Omental fat pad (tissue), 4 donors: ENCODE measurements at places on chromosomes 7 and 10. TPM values are rescaled to one million over a fixed set of nuclear protein-coding genes. Genes with fewer than 3 reads are reported as not detected.

FGFBP3 gene
- total RNA-seq: 0.44 TPM

DNA sequence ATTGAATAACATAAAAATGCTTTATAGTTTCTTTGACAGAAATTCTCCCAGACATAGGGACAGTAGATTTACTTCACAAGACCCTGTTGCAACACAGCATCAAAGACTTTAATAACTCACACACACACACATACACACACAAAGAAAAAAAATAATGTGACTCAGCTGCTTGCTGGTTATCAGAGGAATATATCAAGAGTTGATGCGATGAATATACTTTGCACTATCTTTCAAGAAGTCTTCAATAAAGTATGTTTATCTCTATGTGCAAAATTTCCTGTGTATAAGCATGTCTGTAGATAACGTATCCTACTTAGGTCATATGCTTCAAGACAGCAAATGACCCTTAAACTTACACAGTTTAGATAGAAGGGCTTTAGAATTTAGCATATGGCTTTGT, 243.1 kb downstream of the ARL4A start:
- DNase-seq: no peak

GRCh38 chr7:78769481-78770101, 683.9 kb downstream of the MAGI2 start:
- DNase-seq: no peak

DNA sequence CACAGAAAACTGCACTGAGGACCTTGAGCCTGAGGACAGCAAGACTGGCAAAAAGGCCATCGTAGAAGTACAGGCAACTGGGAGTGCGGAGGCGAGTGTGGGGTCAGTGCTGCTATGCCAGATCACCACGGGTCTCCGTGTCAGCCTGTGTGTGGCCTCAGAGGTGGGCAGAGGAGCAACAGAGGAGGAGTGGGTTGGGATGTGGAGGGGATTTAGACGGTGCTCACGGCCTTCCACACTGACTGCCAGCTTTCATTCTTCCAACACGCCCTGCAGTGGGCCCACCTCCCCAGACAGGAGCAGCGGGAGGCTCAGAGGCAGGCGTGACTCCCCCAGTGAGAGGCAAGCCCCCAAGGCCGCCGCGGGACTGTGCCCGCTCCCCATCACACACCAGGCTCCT, 17.0 kb upstream of the ZMIZ1 start:
- DNase-seq: no peak

DNA sequence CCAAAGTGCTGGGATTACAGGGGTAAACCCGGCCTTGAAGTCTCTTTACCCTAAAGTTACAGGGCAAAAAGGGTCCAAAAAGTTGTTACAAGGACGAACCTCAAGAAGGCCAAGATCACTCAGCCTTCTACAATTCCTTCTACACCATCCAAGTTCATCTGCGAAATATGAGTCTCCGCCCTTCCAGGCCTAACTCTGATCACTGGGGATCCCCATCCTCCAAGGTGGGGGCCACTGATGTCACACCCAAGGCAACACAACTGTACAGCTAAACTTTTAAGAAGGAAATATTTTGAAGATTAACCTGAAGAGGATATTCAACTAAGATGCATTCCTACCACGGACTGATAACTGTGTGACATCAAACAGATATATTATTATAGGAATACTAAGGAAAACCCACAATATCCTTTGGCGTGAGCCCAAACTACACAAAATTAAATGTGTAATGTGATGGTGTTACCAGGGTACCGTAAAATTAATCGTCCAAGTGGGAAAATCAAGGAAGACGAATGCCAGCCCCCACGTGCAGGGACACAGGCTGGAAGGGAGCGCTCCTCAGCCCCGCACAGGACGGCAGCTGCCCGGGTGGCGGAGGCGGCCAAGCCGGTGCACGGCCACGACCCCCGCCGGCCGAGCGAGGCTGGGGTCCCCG, 1.0 kb downstream of the PAXIP1 start:
- no peak for DNase-seq

TUBB8 gene
- not detected for total RNA-seq

GPC2 gene
- total RNA-seq: not detected

GRCh38 chr7:44277391-44277790, 48.0 kb downstream of the CAMK2B start:
- no peak for DNase-seq

AGAP6 gene
- total RNA-seq: 20.8 TPM

- DNase-seq: no peak
Observed at GRCh38 chr7:105796365-105796764, 80.0 kb downstream of the ATXN7L1 start.

BICC1 gene
- 31.0 TPM for total RNA-seq
